ENCODE measurements at places on chromosomes 7 and 10.

DNA sequence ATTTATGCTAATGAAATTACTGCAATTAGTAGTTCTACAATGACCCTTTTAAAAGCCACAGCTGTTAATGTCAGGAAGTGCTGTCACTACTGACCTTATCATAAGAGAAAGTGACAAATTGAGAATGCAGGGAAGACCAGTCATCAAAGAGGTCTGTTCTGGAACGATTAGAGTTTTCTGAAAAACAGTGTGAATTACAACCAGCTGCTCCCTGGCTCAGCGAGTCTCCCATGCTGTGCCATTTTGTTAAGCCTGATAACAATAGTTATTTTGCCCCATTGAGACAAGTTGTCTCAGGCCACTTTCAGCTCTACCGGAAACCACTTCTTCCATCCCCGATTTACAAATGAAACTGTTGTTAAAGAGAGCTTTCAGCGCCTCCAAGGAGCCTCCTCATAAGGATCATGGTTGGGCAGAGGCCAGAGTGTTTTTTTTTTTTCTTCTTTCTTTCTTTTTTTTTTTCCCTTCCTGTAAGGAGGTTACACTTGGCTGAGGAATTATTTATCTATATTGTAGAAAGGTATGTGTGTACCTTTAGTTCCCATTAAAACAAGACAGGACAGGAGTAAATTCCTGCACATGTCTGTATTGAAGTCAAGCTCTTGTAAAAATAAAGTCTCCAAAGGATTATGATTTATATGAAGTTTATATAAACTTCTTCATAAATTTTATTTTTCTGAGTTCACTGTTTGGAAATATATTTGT, 173.6 kb downstream of the CDCA7L start:
- DNase-seq = no peak

GRCh38 chr7:104951546-104951945, 62.5 kb upstream of the KMT2E start:
- DNase-seq = no peak

- DNase-seq = no peak
Measured at GRCh38 chr7:47583739-47584535, 2.0 kb upstream of the TNS3 start.

- no peak for DNase-seq
Measured at GRCh38 chr7:91226411-91226810, 37.8 kb upstream of the FZD1 start.

- DNase-seq = no peak
Measured at GRCh38 chr7:78329001-78329655, 530.6 kb downstream of the PHTF2 start.

GRCh38 chr7:157508477-157508881, 171.7 kb downstream of the DNAJB6 start:
- no peak for DNase-seq

GRCh38 chr10:93072713-93073538, 767 bp upstream of the CYP26A1 start:
- DNase-seq = no peak

DNA sequence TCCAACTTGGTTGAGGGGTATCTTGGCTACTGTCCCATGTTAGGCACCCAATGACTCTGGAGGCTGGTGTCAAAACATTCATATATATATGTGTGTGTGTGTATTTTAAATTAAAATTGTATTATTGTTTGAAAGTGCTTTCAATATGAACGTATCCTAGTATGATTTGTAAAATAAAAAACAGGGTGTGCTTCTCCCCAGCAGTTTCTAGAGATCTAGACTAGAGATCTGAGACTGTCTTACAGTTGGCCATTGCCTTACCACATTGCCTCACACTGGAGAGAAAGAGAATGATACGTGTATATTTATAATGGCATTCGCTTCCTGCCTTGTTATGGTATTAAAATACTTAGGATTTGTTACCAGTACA, 1.2 kb downstream of the BAG3 start:
- DNase-seq = no peak

GRCh38 chr7:35605760-35606159, 89.2 kb downstream of the HERPUD2 start:
- DNase-seq = no peak

- DNase-seq = no peak
Measured at GRCh38 chr10:7300384-7300971, 110.4 kb downstream of the SFMBT2 start.

- no peak for DNase-seq
Measured at GRCh38 chr7:139525750-139526149, 2.3 kb downstream of the CLEC2L start.

DNA sequence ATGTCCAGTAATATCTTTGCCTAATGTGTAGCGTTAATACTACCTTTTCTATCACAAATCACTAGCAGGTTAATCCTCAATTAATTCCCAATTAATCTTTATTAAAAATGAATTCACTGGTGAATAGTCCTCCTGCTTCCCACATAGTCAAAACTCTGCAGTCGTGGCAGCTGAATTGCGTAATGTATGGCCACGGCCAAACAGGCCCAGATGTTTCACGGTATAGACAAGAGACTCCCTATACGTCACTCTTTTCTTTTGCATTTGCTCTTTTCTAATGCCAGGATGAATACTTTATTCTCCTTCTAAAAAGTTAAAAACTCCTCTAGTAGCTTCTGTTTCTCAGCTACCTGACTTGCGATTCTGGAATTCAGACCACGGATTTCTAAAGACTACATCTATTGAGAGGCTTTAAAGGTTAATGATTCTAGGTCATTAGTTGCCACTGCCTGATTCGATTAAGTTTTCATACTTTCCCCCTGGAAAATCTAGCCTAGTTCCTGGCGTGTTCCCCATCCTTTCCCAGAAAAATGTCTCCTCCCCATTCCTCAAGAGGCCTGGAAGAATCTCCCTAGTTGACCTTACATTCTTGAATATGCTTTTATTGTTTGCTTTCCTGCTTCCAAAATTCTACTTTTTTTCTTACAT, 16.9 kb downstream of the MEOX2 start:
- DNase-seq = no peak

- no peak for DNase-seq
Measured at GRCh38 chr7:2182461-2182860, 50.3 kb downstream of the MAD1L1 start.

GRCh38 chr7:121331574-121331973, 2.8 kb downstream of the WNT16 start:
- no peak for DNase-seq

GRCh38 chr10:96529634-96530279, 16.0 kb upstream of the TLL2 start:
- DNase-seq = no peak

DNA sequence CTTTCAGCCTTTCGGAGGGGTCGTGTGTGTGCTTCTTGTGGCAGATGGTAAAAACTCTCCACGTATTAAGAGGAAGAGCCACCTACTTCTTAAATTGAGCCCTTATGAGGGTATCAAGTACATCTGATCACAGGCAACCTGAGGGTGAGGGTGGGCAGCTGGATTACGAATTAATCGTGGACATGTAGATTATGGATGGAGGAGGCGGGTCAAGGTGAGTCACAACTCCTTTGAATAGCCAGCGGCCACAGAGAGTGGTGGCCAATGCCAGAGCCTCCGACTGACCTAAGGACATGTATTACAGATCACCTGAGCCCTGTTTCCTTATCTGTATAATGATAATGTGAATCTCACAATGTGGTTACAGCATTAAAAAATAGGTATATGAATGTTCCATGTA, 1083.9 kb downstream of the SORCS3 start:
- no peak for DNase-seq

DNA sequence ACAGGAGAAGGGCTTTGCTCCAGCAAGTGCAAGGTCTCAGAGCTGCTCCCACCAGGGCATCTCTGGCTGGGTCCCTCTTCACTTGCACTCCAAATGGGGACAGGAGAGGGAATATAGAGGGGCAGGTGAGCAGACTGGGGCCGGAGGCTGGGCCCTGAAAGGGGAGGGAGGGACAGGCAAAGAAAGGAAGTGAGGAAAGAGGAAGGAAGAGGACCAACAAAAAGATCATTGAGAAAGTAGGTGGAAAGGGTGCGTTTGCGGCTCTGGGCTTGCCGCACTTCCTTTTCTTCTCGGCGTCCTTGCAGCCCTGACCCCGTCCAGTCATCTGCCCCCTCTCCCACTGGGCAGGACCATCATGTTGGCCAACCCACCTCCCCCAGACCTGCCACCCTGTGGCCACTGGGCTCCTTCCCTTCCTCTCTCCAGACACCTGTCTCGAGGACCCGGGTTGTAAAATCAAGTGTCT, 14.0 kb downstream of the ITPRIP start:
- DNase-seq = no peak

DNA sequence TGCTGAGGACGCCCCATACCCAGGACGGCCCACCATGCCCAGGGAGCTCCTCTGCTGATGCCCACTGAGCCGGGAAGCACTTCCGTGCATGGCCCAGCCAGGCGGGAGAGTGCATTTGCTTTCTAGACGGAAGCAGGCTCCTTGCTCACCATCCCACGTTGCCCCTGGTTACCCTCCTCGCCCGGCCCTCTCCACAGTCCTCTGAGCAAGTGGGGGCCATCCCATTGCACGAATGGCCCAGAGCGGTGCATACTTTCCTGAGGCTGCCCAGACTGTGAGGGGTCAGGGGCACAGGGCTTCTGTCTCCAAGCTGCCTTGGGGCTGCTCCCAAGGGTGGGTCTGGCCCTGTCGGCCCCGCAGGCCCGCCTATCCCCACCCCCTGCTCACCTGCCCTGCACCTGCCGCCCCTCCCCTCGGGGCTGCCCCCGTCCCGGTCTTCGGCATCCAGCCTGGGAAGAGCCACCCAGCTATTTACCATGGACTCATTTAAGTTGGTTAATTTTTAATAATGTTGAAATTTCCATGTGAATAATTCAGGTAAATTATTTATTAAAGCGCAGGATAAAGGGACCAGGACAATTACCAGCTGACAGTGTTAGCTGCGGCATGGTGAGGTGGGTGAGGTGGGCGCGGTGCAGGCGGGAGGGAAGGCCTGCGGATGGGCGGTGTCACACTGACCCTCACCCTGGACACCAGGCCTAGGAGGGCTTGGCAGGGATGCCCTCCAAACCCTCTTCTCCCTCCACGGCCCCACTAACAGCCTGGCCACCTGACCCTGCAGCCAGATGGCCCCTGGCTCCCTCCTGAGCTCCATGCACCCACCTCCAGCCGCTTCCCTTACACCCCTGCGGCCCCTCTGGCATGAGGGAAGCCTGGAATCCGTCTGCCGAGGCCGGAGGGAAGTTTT, 104.4 kb downstream of the MICALL2 start:
- DNase-seq = peak; percentile 49

DNA sequence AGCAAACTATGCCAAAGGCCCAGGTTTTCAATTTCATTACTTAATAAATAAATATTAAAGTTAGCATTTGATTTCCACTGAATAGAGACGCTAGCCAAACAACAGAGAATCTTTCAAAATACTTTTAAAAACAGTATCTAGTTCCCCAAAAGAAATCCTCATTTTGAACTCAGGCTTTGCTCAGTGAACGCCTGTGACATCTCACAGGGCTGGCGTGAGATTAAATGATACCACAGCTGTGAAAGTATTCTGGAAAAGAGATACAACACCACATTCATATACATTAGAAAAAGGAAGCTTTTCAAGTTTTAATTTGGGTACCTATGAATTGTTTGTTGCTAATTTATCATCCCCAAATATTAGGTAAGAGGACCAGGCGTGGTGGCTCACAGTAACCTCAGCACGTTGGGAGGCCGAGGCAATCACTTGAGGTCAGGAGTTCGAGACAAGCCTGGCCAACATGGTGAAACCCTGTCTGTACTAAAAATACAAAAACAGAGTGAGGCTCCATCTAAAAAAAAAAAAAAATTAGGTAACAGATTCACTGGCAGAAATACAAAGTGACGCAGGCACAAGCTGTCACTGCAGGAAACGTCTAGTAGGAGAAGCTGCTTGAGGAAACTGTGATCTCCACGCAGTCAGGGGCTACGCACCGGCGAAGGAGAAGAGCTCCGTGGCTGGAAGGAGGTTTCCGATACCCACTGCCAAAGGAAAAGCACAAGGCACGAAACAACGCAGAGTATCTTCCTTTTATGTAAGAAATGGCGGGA, 50.0 kb downstream of the AMZ1 start:
- DNase-seq = no peak

GRCh38 chr7:11760372-11760771, 71.6 kb downstream of the THSD7A start:
- no peak for DNase-seq

DNA sequence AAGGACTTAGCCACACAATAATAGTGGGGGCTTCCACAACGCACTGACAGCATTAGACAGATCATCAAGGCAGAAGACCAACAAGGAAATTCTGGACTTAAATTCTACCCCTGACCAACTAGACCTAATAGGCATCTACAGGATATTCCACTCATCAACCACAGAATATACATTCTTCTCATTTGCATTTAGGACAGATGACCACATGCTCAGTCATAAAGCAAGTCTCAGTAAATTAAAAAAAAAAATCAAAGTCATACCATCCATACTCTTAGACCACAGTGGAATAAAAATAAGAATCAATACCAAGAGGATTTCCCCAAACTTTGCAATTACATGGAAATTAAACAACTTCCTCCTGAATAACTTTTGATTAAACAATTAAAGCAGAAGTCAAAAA, 155.9 kb downstream of the CDK14 start:
- no peak for DNase-seq
